ENCODE measurements at places on chromosomes 16 and 17. TPM values are rescaled to one million over a fixed set of nuclear protein-coding genes. Genes with fewer than 3 reads are reported as not detected.

- peak; percentile 9 for DNase-seq
- H3K27me3 ChIP-seq = no peaks in the 10 kb centered on the region
- H3K27ac ChIP-seq = no peak overlapping the region
- peak overlapping the region; percentile 32 for H3K4me3 ChIP-seq
These were observed 1503.7 kb downstream of the CDH11 start for GRCh38 chr16:63617990-63618763.

Gene HOXB13
- total RNA-seq = 15.8 TPM

- no peak overlapping the region for H3K27ac ChIP-seq
- H3K36me3 ChIP-seq = peaks cover 92% of the 10 kb centered on the region
- H3K4me3 ChIP-seq = no peak overlapping the region
These were observed 25.6 kb downstream of the CEP95 start for GRCh38 chr17:64532409-64532808.

DNA sequence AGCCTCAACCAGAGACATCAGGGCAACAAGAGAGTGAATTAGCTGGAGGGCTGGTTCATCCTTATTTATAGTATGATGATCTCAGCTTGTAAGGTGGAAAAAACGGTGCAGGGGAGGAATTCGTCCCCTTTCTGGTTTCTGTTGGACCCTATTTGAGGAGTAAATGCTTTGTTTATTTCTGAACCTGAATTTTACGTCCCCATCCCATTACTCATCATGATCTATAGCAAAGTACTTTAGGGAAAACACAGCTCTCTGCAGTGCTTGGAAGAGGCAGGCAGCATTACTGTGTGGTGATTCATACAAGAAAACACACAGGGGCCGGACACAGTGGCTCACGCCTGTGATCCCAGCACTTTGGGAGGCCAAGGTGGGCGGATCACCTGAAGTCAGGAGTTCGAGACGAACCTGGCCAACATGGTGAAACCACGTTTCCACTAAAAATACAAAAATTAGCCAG is 8.0 kb upstream of the VAT1L start:
- no peak overlapping the region for H3K27ac ChIP-seq
- no peaks in the 10 kb centered on the region for H3K36me3 ChIP-seq
- H3K4me3 ChIP-seq = no peak overlapping the region
- no peak for DNase-seq
- H3K27me3 ChIP-seq = no peaks in the 10 kb centered on the region

- H3K27me3 ChIP-seq = no peaks in the 10 kb centered on the region
- no peak overlapping the region for H3K4me3 ChIP-seq
- no peak overlapping the region for H3K27ac ChIP-seq
- H3K4me1 ChIP-seq = no peaks in the 10 kb centered on the region
- peak; percentile 21 for DNase-seq
- H3K36me3 ChIP-seq = no peaks in the 10 kb centered on the region
These were observed 155.2 kb upstream of the C17orf78 start for GRCh38 chr17:37220607-37220953.

GRCh38 chr16:3712861-3713372 is 4.4 kb downstream of the TRAP1 start:
- DNase-seq = no peak
- peaks cover 18% of the 10 kb centered on the region for H3K36me3 ChIP-seq
- no peak overlapping the region for H3K4me3 ChIP-seq
- H3K27ac ChIP-seq = no peak overlapping the region

- no peak overlapping the region for H3K27ac ChIP-seq
- no peaks in the 10 kb centered on the region for H3K4me1 ChIP-seq
- no peak for DNase-seq
- H3K36me3 ChIP-seq = no peaks in the 10 kb centered on the region
These were observed 25.6 kb upstream of the CPPED1 start for GRCh38 chr16:12829096-12829888.

- DNase-seq = no peak
- no peak overlapping the region for H3K4me3 ChIP-seq
- H3K27ac ChIP-seq = no peak overlapping the region
- H3K27me3 ChIP-seq = no peaks in the 10 kb centered on the region
- H3K4me1 ChIP-seq = no peaks in the 10 kb centered on the region
These were observed 5.7 kb upstream of the TAC4 start for GRCh38 chr17:49853470-49854015.

DNA sequence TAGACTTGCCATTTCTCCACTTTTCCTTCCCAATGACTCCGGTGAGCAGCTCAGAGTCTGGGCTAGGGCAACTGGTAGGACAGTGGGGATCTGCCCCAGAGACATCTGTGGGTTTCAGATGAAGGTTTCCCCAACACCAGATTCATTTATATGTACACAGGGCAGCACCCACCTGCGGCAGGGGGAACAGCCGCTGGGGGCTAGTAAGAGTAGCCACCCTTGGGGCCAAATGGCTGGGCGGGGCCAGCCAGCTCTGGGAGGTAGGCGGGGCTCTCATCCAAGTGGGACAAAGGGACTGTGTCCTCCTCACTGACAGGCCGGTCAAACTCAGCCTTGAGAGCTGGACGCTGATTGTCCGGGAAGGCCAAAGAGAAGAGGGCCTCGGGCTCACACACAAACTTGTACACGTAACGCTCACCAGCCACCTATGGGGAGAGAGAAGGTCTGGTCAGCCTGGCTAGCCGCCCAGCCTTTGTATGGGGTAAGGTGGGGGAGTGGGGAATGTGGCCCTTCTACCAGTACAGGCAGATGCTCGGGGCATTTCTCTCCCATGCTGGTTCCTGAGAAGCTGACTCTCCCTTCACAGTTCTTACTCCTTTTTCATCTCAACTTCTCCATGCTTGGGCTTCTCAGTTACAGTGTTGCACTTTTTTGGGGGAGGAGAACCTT is 17.7 kb downstream of the ETV4 start:
- H3K27ac ChIP-seq = no peak overlapping the region
- H3K27me3 ChIP-seq = no peaks in the 10 kb centered on the region
- no peaks in the 10 kb centered on the region for H3K36me3 ChIP-seq

Gene MT1H
- not detected for total RNA-seq
